Suppressor macrophage treated with lipopolysaccharide for 4 hours (primary cell): ENCODE measurements at places on chromosomes 3 and 15.

DNA sequence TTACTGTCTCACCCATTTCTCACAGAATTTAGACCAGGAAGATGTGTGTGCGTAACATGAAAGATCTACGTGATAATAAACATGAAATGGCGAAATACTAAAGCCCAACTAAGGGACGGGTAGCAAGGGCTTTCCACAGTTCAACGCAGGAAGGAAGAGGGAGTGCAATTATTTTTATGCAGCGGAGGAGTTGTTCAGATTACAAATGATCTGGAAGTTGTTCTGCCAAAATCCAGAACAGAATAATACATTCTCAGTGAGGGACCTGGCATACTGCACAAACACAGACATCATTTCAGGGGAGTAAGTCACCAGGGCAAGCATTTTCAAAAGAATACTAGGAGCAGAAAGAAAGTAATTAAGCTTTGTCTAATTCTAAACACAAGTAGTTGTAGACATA is 133.6 kb upstream of the RAP2B start:
- peak; percentile 63 for DNase-seq

GRCh38 chr3:101143012-101143411 is 149.8 kb upstream of the ABI3BP start:
- DNase-seq = no peak

GRCh38 chr3:138936741-138937689 is 9.9 kb downstream of the FOXL2 start:
- no peak for DNase-seq

GRCh38 chr15:29105151-29105854 is 164.3 kb downstream of the NSMCE3 start:
- DNase-seq = no peak

- DNase-seq = no peak
Measured at GRCh38 chr15:65611888-65612615, 1.1 kb upstream of the INTS14 start.

GRCh38 chr3:52004163-52004787 is 8.6 kb upstream of the RPL29 start:
- DNase-seq = no peak

DNA sequence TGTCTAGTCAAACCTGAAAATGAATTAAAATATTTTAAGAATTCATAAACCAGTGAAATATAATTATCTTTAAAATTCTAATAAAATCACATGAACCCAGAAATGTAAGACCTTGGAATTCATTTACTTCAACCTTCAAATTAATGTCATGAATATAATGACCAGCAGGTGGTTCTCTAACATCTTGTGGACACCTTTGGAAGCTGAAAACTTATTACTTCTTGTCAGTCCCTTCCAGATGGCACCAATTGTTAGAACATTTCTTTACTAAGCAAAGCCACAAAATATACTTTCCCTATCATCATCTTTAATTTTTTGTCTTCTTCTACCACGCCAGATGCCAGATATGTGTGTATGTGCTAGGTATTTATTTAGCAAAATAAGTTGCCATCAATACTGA is 240.0 kb downstream of the MBNL1 start:
- peak; percentile 21 for DNase-seq

DNA sequence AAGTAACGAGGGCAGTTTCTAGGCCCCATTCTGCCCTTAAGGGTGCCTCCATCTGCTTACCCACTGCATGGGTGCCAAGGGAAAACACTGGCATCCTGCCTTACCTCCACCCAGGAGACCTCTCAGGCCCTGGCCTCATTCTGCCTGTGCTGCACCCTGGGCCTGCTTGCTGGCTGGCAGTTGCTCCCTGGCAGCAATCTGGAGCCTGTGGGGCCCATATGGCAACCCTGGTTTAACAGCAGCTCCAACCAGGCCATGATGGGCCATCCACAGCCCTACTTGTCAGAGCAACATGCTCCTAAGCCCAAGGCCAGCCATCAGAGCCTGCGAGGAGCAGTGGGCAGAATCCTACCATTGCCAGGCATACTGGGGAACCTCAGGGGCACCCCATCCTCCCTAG is 3.7 kb downstream of the C3orf18 start:
- DNase-seq = no peak

DNA sequence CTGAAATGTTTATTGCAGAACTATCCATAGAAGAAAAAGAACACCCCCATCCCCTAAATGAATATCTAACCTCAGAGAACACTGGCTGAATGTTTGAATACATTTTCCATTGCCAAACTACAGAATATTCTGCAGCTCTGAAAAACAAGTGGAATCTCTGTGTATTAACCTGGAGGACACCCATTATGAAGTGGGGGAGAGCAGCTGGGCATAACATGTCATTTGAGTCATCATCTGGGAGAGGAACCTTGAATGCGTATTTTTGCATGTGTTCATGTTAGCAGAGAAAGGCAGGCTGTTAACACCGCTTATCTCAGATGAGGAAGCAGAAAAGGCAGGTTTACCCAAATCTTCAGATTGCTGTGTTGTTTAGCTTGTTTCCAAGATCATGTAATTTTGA is 31.5 kb downstream of the ESYT3 start:
- DNase-seq = no peak

DNA sequence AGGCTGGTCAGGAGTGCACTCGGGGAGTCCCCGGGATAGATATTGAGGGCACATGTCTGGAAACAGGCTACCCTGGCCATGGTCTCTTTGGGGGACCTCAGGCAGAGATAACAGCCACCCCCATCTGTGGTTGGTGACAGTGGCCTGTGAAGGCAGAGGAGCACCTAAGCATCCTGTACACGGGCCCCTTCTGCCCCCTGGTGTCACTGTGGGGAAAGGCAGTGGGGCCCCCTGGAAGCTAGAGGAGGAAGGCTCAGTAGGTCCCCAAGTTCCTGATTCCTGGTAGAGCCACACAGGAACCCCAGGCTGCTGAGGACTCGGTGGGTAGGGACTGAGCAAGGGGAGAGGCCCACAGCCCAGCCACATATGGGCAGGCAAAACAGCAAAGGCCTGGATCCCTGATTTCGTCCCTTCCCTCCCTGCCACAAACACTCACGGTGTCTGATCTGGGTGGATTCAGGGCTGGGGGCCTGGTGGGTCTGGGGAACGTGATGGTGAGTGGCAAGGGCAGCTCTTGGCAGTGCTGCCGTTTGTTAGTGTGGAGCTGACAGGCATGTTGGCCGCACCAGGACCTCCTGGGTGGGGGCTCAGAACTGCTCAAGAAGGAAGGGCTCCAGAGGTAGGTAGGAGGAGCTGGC is 14.1 kb upstream of the CXCR6 start:
- DNase-seq = peak; percentile 54

DNA sequence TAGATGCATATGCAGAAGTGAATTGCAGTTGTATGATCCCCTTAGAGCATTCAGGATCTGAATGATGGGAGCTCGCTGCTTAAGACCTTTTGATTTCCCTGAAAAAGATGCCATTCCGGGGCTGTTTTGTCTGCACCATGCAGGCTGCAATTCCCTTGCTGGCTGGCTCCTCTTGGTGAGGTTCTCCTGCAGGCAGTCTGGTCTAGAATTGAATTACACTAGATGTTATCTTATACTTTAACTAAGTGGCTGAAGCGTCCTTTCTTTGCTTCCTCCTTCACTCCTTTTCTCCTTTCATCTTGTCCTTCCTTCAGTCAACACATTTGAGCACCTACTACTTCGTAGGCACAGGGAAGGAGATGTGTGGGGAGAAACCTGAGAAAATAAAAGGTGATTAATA is 18.6 kb upstream of the MYZAP start:
- no peak for DNase-seq

DNA sequence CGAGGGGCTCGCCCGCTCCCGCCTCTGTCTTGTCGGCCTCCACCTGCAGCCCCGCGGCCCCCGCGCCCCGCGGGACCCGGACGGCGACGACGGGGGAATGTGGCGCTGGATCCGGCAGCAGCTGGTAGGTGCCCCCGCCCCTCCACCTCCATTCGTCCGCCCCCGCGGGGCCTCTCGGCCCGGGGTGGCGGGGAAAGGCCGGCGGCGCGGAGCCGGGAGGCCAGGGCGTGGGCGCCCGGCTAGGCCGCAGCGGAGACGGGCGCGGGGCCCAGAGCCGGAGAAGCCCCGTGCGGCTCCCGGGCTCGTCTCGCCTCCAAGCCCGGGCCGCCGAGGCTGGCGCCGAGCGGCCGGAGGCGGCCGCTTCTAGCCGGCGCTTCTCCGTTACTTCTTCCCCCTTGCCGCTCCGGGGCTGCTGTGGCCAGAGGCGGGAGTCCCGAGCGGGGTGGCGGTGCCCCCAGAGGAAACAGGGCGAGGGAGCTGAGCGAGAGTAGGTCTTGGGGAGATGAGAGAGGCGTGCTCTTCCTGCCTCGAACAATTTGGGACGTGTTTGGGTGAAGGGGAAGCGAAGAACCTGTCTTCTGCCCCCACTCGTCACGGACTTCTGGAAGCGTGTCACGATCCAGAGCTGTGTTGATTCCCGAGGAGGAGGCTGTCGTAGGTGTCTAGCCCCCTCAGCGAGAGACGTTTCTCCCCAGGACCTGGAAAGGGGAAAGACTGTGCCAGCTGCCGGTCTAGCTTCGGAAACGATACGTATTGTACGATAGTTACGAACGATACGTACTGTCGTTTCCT is 555 bp downstream of the ATP11B start:
- peak; percentile 54 for DNase-seq

- peak; percentile 42 for DNase-seq
Measured at GRCh38 chr15:57785959-57786358, 79.4 kb downstream of the POLR2M start.

GRCh38 chr3:53495520-53496391 is 1.3 kb downstream of the CACNA1D start:
- DNase-seq = no peak

GRCh38 chr15:94412979-94413746 is 181.8 kb downstream of the MCTP2 start:
- peak; percentile 58 for DNase-seq

GRCh38 chr3:101858464-101859030 is 9.2 kb downstream of the NFKBIZ start:
- DNase-seq = no peak

DNA sequence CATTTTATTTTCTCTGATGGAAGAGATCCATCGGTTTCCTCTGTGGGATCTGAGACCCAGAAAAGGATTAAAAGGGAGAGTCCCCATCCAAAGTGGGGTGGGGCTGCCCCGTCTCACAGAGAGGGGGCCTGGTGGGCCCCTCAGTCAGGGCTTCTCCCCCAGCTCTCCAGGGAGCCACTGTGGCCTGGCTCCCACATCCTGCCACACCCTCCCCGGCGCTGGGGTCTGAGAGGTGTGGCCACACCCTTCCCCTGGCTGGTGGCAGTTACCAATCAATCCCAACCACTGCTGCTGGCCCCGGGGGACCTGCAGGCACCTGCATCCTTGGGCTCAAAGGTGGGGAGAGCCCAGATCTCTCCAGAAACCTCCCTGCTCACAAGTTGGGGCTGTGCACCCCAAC is 161.8 kb upstream of the IQSEC1 start:
- DNase-seq = no peak

GRCh38 chr3:72661115-72661457 is 187.2 kb downstream of the SHQ1 start:
- DNase-seq = no peak

DNA sequence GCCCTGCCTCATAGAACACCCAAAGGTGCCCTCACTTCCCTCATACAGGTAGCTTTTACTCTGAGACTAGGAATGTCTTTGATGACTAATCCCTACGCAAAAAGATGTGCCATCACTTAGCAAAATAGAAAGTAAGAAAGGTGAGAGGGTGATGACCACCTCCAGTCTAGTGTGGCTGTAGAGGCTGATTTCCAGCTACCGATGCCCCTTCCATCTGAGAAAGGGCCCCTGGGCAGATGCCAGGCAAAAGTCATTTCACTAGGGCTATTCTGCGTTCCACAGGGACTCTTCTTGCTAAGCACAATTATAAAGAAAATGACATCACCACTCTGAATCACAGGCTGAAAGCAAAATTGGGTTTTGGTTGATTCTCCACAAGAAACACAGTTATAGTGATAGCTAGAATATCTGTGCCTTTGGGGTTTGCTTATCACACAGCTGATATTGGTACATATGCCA is 77.4 kb downstream of the RBPMS2 start:
- peak; percentile 57 for DNase-seq

DNA sequence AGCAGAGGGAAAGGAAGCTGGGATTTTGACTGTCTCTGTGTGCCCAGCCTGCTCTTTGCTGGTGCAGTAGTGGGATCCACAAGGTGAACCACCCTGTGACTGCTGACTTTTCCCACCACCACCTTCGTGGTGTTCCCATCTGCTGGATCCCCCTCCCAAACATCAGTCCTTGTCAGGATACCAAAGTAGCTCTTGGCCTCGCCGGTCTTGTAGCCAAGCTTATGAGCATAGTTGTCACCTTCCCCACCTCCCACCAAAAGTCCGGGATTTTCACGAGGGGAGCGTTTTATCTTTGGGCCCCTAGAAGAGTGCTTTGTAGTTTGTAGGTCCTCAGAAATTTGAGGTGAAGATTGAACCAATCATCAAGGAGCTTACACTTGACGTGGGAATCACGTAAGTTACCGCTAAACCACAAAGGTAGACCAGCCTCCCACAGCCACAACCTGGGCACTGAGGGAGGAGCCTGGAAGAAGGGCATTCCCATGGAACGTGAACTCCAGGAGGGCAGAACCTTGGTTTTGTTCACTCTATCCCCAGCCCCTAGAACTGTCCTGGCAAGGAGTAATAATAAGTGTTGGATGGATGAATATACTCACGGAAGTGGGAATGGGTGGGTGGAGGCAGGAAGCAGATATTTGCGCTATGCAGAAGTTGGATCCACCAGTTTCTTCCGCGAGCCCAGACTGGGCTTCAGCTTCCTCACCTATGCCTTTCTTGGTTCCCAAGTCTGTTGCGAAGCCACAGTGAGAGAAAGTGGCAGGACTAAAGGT is 814 bp upstream of the TEX264 start:
- peak; percentile 33 for DNase-seq

DNA sequence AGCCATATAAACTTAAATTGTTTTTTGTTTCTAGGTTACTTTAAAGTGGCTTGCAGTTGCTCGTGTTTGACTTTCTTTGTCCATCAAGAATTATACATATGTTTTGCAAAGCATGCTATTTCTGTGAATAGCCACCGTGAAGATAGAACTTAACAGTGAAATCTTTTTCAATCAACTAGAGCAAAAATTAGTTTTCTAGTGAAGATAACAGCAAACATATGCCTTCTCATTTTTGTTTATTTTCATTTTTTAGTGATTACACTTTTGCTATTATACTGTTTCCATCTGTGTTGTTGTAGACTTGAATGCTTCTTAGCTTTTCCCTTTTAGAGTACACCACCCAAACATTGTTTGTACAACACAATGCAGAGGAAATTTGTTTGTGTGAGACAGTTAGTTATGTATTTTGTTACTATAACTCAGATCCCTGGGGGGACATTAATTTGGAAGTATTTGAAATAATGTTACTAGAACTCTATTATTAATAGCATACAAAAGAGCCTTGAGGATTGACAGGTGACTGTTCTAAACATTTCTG is 62.8 kb downstream of the CRYBG3 start:
- no peak for DNase-seq

GRCh38 chr3:186287711-186288110 is 74.3 kb downstream of the DGKG start:
- DNase-seq = no peak
